ENCODE measurements at places on chromosomes 3 and 15.
A peak's percentile ranks its signal among the peaks of the same experiment; 100 is the strongest.

DNA sequence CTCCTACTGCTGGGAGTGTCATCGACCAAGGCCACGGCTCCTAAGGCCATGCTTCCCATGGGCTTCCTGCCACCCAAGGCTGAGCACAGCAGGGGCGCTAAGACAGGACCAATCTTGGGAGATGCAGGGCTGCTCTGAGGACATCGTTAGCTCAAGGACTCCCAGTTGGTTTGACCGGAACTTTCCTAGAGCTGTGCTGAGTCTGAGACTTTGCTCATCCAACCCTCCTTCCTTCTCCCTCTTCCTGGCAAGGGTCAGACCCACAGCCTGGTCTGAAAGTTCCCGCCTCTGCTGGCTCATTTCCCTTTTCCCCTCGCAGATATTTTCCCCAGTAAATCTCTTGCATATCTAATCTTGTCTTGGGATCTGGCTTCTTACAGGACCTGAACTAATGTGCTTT is 57.2 kb downstream of the EPHB3 start:
- DNase-seq, result no peak

DNA sequence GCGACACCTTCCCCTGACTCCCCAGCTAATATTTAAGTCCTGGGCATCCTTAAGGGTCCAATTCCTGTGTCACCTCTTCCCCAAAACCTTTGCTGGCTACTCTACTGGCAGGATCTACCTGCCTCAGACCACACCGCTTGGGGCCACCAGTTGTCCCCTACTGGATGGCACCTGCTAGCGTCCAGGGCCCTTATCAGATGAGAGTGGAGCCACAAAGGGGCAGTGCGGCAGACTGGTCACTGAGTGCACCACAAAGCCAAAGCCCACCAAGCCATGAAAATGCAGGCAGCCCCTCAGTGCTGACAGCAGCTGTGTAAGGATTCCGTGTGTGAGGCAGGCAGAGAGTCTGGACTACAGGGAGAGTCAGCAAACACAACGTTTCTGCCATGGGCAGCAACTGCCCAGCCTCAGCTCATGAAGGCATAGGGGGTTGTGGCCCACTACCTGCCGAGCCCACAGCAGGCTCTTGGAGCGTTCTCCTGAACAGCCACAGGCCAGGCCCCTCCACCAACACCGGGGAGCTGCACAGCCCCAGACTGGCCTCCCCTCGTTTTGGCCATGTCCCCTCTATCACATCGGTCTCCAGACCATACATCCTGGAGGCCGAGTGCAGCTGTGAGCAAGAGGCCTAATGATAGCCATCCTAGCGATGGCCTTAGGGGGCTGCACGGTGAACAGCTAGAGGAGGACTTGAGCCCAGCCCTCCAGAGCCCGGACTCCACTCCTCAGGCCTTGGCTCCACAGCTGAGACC is 32.3 kb downstream of the ALDH1L1 start:
- no peak for DNase-seq

DNA sequence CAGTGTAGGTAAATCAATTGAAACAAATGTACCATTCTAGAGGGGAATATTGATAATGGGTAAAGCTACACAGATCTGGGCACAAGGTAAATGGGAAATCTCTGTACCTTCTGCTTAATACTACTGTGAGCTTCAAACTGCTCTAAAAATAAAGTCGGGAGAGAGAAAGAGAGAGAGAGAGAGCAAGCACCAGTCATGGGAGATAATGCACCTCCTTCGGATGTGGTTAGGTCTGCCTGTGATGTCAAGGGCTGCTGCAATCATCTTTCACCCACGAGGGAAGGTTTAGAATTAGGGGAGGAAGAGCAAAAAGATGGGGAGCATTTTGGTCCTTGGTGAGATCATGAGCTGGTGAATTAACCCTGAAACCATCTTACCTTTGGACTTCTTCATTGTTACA is 219.1 kb downstream of the ZNF385D start:
- DNase-seq, result no peak

DNA sequence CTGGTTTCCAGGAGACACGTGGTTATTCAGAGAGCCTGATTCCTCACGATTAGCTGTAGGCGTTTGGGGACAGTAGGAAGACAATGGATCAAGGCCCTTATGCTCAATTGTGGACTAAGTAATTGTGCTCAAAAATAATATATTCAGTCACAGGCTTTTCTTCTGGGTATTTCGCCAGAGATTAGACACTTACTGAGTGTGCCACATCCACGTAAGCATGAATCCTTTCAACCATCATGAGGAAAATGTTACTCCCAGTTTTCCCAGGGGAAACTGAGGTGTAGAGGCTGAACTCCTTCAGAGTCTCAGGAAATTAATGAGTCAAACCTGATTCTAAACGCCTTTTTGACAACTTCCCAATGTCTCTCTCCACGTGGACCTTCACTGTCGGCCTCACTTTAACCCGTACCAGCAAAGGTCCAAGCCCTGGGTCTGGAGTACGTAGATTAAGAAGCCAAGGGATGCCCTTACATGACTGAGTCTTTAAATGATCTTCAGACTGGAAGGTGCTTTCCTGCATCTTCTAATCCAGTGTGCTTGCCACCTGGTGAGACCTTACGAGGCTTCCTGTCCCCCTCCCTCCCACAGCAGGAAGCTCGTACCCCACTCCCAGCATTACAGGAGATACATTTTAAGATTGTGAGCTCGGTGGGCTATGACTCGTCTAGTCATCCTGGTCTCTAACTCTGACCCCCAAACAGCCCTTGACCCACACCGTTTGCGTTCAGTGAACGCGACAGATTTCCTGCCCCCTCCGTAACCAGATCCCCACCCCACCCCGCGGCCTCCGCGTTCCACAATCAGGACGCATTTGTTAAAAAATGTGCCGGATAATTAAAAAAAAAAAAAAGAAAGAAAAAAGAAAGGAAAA is 1.7 kb downstream of the PKM start:
- DNase-seq, result peak; percentile 53

All from CD4-positive, alpha-beta T cell treated with Interleukin-6 at 100 ng/mL for 8 hours (primary cell).